Lung (tissue), 17 donors: ENCODE measurements at places on chromosomes 1 and 21. TPM values are rescaled to one million over a fixed set of nuclear protein-coding genes. Genes with fewer than 3 reads are reported as not detected.

- no peak for DNase-seq
Observed at GRCh38 chr1:189206617-189207016, 1271.0 kb downstream of the BRINP3 start.

DNA sequence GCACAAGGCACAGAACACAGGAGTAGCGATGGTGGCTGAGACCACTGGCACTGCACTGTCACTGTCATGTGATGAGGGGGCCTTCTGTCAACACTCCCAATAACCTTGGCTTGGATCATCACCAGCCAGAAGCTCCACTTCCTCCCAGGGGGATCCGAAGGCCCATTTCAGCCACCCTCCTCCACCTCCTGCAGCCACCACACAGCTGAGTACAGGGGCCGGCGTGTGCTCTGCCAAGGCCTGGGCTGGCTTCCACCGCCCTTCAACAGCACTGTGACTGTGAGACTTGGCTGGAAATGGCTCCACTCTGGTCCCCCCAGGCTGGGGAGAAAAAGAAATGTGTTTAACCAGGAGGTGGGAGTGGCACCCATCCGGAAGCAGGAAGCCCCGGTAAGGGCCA lies 9.9 kb upstream of the NADK start:
- DNase-seq: no peak

- DNase-seq: no peak
Observed at GRCh38 chr1:176090766-176091165, 116.3 kb downstream of the COP1 start.

ZNF691 gene
- 14.5 TPM for total RNA-seq

AVPR1B gene
- not detected for total RNA-seq

THBS3 gene
- 26.6 TPM for total RNA-seq

DNA sequence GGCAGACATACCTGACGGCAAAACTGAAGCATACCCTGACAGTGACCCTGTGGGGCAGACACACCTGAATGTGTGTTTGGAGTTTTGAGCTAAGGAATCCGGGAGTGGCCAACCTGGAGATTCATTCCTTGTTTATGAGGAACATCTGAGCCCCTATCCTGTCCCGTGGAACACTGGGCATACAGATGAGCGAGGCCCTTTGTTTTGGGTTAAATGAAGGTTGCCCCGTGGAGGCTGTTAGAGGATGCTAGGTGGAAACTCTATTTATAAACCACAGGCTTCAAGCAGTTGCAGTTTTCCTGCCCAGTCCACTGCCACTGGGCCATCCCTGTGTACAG lies 18.1 kb downstream of the GALNT2 start:
- DNase-seq: no peak

- DNase-seq: no peak
Observed at GRCh38 chr1:115322631-115323030, 15.4 kb downstream of the NGF start.

GRCh38 chr1:111221633-111222291 lies 5.8 kb upstream of the CHI3L2 start:
- DNase-seq: no peak

DNA sequence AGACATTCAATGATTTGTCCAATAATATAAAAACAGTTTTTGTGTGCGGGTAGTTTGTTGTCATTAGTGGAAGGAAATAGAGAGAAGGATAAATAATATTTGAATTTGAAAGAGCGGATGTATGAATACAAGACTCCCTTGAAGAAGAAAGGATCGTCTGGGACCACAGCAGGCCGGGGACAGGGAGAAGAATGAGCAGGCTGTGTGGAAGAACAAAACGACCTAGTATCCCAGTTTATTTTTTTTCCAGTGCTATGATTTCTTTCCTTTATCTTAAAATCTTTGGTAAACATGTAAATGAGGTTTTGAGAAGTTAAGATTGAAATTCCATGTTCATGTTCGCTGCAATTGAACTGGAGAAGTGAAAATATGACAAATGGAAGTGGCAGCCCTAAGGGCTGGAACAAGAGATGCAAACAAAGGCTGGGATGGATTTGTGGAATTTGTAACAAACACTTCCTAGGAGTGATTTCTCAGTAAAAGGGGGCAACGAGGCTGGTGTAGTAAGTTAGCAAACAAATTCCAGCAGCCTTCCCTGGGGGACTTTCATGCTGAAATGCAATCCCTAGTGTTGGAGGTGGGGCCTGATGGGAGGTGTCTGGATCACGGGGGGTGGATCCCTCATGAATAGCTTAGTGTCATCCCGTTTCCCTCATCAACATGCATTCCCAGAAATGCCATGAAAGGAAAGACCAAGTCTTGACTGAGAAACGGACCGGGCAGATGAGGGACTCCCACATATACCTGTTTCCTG lies 10.2 kb upstream of the IFI16 start:
- peak; percentile 98 for DNase-seq

- no peak for DNase-seq
Observed at GRCh38 chr21:42973309-42973990, 912 bp upstream of the PKNOX1 start.

DNA sequence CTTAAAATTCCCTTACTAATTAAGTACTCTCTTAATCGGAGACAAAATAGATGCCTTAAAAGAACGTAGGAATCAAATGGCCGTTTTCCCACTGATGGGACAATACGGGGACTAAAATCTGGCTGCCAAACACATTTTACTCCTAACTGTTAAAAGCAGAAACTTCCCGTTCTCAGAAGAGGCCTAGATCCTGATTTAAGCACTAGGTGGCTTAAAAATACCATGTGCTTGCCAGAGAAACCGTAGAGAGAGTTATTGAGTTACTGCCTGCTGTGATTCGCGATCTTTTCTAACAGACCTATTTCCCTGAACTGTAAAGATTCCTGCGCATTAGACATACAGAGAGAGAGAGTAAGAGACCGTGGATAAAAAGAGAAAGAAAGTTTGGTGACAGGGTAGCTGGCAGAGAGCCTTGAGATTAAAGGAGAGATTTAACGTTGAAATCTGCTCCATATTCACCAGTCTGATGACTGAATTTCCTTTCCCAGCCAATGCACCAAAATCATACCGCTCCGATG lies 54.4 kb upstream of the STUM start:
- DNase-seq: no peak

DNA sequence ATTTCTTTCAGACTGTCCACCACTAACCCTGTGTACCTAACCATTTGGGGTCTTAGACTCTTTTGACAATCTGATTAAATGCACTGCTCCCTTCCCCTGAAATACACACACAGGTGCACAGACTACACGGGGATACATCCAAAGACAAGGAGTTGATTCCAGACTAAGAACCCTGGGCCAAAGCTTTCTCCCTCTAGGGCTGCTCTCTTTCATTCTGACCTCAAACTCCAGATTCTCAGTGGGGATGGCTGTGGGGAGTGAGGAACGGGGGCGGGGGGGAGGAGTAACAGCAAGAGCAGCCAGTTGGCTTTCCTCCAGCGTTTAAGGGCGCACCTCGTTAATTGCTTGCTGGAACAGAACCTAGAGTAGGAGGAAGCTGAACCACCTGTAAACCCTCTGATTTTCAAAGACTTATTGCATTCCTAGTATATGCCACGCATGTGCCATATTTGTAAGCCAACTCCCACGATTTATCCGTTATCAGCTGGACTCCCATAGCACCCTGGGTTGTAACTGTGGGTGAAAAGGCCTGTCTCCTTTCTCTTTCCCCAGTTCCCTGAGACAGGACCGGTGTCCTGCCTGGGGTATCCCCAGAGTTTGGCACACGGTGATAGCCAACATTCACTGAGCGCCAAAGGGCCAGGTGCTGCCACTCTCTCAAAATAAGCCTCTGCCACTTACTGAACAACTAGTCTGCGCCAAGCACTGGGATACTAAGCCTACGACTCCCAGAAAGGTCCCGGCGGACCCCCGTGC lies 920 bp downstream of the MTHFR start:
- peak; percentile 67 for DNase-seq

- DNase-seq: peak; percentile 82
Observed at GRCh38 chr1:47650205-47650604, 212.4 kb downstream of the FOXD2 start.

DNA sequence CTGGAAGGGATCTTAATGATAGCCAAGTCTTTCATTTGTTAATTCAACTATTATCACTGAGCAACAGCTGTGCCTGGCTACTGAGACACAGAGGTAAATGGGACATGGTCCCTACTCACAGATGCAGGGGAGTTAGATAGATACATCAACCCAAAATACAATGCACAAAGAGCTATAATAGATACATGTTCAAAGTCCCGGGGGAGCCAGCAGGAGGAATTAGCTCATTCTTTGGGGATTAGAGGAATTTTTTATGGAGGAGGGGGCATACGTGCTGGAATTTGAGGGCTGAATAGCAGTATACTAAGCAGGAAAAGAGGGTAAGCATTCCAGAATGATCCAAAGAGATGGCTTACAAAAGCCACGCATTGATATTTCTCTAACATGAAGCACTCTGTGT lies 34.6 kb downstream of the C8B start:
- no peak for DNase-seq

CTSE gene
- 14.6 TPM for total RNA-seq
